GM12892 (cell line): ENCODE measurements at places on chromosomes 7 and 10.

GRCh38 chr10:6702030-6702429 is 122.0 kb upstream of the PRKCQ start:
- DNase-seq, result no peak

- DNase-seq, result no peak
Observed at GRCh38 chr10:109894516-109894915, 28.8 kb downstream of the XPNPEP1 start.

DNA sequence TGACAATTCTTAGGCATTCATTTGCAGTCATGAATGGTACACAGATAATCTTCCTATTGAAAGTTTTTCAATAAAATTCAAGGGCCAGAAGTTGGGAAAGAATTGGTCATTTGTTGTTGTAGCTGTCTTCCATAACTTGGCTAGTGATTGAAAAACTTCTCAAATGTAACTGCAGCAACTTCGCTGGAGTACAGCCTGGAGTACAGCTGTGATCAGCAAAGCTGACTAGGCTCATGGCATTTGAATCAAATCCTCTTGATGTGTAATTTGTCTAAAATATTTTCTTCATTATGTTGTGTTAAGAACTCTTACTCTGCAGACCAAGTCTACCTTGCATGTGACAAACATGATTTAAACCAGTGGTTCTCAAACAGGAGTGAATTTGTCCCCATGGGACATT is 226.5 kb upstream of the STEAP1 start:
- no peak for DNase-seq

DNA sequence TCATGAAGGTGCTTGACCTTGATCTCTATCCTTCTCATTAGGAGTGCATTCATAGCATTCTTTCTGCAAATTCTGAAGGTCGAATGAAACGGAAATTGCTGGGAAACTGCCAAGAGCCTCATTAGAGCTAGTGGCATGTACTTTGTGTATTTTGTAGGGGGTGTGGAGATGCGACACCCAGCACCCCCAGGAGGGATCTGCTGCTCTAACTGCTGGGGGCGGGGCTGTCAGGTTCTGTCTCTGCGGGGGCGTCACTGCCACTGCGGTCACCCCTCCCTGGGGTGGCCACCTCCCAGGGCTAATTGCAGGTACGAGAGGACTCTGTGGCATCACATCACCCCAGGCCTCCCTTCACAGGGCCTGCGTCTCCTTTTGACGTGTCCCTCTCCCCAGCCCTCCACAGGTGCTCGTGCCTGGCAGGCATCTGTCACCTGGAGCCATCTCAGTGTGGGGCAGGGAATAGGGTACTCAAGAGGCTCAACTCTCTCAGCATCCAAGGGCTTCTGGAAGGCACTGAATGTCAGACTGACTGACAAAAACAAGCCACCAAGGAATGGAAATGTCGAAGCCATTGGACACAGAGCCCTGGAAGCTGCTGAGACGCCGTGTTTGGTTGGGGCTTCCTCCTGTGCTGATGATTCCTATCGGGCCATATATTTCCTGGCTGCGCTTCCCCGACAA is 151.1 kb downstream of the ACTR3B start:
- DNase-seq, result no peak

- DNase-seq, result no peak
Observed at GRCh38 chr10:12749760-12750478, 251.6 kb downstream of the CCDC3 start.

DNA sequence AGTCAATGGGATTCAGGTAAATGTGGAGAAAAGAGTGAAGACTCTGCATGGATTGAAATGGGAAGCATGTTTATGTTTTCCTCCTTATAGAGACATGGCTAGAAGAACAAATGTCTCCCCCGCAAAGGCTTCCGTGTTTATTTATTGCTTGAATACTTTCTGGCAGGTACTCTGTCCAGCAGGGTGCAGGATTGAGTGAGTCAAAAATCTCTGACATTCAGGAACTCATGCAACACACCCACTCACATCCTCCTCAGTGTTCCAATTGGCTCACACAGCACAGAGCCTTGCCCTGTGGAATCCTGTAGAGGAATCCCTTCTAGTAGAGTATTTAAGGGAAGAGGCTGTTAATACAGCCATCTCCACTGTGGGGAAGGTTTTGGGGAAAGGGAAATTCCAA is 290.3 kb upstream of the VWC2 start:
- no peak for DNase-seq

DNA sequence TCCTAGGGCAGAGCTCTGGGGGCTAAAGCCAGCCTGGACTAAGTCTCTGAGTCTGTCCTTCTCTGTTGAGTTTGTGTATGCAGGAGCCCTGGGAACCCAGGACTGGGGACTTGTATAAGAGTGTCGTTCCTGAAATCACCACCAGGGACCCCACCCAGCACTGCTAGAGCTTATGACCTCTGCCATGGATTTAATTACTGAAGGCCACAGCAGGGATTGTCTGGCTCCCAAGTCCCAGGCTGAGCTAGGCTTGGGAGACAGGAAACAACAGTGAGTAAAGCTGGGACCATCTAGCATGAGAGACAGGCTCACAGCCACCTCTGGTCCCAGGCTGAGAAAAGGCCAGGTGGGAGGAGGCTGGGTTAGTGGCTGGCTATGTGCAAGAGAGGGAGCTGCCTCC is 1.4 kb upstream of the TSPAN15 start:
- no peak for DNase-seq

GRCh38 chr7:126529254-126529653 is 723.5 kb downstream of the GRM8 start:
- DNase-seq, result no peak

- no peak for DNase-seq
Observed at GRCh38 chr10:31677195-31678138, 251.2 kb downstream of the ARHGAP12 start.

GRCh38 chr7:113207441-113207840 is 89.1 kb upstream of the SMIM30 start:
- no peak for DNase-seq

DNA sequence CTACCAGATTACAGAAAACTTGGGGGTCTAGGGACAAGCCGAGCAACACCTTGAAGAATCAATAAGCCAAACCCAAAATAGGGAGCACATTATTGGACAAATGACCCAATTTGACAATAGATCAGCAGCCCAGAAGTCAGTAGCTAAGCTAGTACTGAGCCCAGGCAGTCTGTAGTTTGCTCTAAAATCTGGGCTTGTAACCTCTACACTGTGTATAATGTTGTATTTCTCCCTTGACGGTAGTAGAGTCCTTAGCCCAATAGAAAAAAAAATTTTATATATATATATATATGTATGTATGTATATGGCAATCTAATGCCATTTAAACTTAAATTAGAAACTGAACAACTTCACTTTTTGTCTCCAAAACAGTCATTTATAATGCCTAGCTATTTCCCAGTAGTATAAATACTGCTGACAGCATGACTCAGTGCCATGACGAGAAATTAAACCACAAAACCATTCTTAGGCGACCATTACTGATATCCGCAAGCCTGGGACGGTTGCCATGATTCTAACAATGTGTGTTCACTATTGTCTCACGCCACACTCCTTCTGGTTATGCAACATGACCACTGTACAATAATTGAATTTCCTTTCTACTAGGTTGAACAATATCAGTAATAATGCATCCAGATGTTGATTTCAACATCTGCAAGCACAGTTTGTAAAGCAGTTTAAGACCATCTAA is 110.5 kb downstream of the IPMK start:
- DNase-seq, result no peak

- no peak for DNase-seq
Observed at GRCh38 chr7:59079-60016, 133.0 kb upstream of the FAM20C start.

DNA sequence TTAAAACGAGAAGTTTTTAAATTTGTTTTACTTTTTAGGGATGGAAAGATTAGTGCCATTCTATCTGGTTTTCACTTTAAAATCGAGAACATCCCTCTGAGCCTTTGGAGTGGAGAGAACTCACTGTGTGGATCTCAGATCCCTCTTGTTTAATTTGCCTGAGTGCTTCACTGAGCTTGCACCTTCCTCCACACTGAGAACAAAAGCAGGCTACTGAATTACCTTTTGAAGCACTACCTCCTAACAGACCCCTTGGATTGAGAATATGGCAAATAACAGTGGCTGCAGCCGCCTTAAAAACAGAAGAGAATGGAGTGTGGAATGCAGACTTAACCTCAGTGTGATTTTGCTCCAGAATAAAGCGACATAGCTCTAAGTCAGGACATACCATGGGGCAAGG is 204.7 kb downstream of the CNTNAP2 start:
- no peak for DNase-seq

DNA sequence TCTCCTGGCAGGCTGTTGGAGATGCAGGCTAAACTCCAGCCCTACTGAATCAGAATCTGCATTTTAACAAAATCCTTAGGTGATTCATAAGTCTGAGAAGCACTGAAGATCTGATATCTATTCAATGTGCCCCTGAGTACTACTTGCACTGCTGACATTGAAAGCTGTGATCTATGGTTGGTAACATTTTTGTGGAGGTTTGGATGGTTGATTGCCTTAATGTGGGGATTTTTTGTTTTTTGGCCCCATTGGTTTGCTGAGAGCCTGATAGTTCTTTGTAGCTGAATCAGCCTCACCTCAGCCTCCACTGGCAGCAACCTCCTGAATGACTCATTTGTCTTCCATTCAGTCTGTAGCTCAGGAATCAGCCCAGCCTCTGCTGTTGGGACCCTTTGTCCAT is 14.7 kb upstream of the LRRN3 start:
- no peak for DNase-seq

- no peak for DNase-seq
Observed at GRCh38 chr10:43972976-43973647, 324.4 kb upstream of the ZNF32 start.

- DNase-seq, result no peak
Observed at GRCh38 chr7:155333346-155334234, 35.9 kb downstream of the INSIG1 start.

DNA sequence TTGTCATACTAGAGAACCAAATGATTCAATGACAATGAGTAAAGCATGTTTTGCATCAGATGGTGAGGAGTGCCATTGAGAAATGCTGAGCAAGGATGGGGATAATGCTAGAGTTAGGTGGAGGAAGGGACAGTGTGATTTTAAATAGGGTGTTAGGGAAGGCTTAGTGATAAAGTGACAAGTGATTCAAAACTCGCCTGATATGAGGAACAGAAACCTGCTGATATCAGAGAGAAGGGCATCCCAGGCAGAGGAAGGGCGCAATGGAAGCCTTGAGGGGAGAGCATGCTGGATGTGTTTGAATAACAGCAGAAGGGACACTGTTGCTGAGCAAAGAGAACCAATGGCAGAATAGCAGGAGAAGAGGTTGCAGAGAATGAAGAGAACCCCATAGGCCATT is 196.2 kb downstream of the NRG3 start:
- DNase-seq, result no peak

DNA sequence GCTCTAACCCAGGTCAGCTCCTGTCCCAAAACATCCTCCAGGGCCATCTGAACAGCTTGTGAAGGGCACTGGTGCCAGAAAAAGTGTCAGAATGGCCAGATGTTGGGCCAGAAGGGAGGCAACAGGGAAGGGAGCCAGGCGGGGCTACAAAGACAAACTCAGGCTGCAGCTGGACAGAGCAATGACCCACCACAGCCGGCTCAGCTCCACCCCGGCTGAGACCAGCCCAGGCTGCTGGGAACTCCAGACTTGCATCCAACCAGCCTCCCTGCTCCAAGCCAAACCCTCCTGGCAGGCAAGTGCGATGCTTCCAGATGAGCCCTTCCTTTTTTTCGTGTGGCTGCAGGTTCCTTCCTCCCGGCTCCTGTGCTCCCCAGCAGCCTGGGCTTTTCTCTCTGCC is 466.9 kb downstream of the PTPRN2 start:
- DNase-seq, result no peak

- DNase-seq, result no peak
Observed at GRCh38 chr10:62076891-62077290, 175.4 kb downstream of the ARID5B start.

GRCh38 chr10:36281831-36282331 is 639.8 kb upstream of the FZD8 start:
- DNase-seq, result no peak

DNA sequence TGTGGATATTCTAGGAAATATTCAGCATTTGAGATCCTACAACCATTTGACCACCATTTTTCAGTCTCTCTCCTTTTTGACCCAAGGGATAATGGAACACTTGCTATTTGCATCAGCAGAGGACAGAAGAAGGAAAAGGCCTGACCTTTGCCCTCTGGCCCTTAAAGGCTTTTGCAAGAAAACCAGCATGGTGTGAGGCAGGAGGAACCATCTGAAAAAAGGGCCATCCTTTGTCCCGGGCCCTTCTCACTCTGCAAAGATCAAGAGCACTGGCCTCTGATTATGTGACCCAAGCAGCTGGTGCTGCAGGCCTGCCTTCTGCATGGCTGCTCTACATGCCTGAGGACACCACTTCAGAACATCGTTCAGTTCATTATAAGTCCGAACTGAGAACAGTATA is 133.3 kb upstream of the STK17A start:
- DNase-seq, result no peak

DNA sequence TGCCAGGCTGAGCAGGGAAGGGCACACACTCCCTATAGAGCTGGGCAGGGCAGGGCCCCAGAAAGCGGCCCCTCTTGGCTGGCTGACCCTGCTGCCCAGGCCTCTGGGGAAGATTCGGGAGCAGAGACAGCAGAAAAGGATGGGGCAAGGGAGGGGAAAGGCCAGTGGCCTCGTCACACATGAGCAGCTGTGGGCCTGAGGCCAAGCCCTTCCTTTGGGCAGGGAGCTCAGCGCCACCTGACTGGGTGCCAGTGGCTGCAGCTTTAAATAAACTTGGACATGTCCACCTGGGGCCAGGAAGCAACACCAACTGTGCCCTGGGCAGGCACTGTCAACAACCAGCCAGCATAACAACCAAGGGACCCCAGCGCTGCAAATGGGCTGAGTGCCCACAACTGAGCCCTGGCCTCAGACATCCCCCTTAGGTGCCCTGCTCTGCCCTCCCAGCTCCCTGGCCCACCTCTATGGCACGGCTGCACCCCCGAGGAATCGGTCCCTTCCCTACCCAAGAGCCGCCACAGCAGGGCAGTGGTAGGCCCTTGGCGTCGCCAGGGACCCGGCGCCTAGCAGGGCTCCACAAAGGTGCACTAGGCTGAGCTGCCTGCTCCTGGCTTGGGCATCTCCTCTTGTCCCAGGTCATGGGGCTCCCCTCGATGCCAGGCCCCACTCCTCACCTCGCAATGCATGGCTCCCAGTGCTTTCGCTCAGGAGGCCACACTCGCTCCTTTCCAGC is 2.6 kb downstream of the CAMK2B start:
- DNase-seq, result no peak

DNA sequence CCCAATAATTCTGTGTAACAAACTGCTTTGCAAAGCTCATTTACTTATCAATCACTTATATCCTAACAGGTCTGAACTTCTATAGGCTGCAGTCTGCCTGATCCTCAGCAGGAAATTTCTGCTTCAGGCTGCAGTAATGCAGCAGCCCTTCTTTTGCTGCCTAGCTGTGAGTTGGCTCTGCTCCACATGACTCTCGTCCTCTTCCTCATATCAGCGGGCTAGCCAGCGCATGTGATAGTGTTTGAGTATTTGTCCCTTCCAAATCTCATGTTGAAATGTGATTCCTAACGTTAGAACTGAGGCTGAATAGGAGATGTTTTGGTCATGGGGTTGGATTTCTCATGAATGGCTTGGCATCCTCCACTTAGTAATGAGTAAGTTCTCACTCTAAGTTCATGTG is 387.8 kb downstream of the SEMA3D start:
- no peak for DNase-seq
